Activated naive CD8-positive, alpha-beta T cell treated with anti-CD3 and anti-CD28 coated beads, Interleukin-2, amount 10 ng/mL, durations not matched to agents 7 days and 5 days (primary cell): ENCODE measurements at places on chromosomes 6 and 20. TPM values are rescaled to one million over a fixed set of nuclear protein-coding genes. Genes with fewer than 3 reads are reported as not detected.

DNA sequence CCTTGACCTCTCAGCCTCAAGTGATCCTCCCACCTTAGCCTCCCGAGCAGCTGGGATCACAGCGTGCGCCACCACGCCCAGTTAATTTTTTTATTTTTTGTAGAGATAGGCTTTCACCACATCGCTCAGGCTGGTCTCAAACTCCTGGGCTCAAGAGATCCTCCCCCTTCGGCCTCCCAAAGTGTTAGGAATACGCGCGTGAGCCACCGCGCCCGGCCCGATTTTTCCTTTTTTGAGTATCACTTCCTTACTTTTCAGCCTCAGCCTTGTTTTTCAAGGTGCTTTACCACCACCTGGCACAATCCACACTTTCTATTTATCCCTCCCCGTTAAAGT is 791 bp upstream of the STX11 start:
- DNase-seq, result no peak

DNA sequence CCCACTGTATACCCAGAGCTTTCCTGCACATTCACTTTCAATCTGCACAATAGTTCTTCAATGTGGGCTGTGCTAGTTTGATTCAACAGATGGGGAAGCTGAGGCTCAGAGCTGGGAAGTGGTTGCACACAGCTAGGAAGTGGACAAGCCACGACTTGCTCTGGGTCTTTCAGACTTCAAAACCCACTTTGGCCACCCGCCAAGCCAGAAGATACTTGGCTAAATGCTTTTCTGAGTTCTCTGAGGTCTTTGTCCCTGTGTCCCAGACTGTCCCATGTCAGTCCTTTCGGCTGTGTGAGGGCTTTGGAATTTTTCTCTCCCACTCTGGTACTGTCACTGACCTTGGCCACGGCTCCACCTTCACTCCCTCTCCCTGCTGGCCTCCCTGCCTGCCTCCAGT is 10.6 kb downstream of the PDYN start:
- DNase-seq, result no peak

- DNase-seq, result no peak
Observed at GRCh38 chr6:143356101-143356880, 94.2 kb downstream of the ADAT2 start.

TDRD6 gene
- not detected for total RNA-seq

EDEM2 gene
- 24.2 TPM for total RNA-seq

ULBP1 gene
- 0.97 TPM for total RNA-seq
